ENCODE measurements at places on chromosomes 7 and 10.
A peak's percentile ranks its signal among the peaks of the same experiment; 100 is the strongest.

DNA sequence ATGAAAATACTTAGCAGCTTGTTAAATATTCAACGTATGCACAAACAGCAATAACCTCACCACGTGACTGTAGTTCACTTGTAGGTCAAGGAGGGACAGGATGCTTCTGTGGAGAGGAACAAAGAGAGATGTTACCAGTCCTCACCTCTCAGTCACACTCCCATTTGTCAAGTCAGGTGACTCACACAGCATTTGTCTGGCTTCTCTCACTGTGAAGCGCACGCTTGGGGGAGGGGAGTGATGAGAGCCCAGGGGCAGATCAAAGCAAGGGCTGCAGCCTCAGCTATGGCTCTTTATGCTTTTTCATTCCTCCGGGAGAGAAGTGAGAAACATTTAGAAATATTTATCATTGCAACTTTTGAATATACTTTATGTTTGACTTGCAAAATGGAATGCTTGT is 2.9 kb upstream of the RBM20 start:
- DNase-seq, result no peak

DNA sequence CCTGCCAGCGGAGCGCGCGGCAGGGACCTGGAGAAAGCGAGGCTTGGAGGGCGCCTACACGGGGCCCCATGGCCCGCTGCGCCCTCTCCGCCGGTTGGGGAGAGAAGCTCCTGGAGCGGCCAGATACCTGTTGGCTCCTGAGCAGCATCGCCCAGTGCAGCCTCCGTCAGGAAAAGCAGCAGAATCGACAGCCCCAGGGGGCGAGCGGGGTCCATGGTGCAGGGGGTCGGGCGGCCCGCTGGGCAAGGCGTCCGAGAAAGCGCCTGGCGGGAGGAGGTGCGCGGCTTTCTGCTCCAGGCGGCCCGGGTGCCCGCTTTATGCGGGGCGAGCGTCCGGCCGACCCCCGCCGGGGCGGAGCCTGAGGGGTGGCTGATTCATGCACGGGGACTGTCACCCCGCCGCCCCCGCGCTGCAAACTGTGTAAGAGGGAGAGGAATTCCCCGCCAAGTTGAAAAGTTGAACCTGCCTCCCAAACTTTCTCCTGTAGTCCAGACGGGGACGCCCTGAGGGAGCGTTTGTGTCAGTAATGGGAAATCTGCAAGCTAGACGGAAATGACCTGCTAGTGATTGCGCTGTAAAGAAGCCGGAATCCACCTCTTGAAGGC is at the start of gene TFPI2:
Gene TFPI2, minus strand, starts transcription at position 290 of the 605 bp plus-strand sequence. Its CDS starts 75 bp downstream, at position 215.
- DNase-seq, result peak; percentile 67

DNA sequence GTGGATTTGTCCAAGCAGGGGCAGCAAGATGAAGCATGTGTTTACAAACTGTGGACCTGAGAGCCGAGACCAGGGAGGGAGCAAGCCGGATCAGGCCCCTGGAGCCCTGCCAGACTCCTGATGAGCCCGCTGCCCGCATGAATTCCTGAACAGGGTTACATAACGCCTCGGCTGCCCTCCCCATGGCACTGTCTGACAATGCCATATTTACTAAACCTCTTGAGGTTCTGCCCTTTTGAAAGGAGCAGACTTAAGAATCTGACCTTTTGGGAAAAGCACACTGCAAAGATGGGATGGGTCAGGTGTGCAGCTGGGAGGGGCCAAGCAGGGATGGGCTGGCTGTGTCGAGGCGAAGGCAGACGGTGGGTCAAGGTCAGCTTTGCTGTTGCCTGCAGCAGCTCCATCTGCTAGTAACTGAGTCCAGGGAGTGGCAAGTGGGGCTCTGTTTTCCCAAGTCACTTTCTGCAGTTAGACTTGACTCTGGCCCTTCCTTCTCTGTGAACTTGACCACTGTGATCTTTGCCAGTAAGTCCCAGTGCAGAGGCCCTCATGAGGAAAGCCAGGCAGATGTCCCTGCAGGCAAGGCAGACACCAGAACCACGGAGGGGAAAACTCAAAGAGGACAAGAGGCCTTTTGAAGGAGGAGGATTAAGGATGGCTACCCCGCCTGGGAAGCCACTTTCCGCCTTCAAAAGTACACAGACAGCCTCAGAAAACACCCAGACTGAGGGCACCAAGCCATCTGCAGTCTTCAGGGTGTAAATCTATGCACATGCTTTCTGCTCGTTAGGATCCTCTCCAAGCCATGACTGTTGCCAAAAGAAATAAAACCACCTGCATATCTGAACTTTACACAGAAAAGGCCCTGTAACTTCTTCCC is 175.8 kb downstream of the TNS3 start:
- no peak for DNase-seq

GRCh38 chr10:32142646-32143045 is 86.4 kb upstream of the KIF5B start:
- peak; percentile 60 for DNase-seq

DNA sequence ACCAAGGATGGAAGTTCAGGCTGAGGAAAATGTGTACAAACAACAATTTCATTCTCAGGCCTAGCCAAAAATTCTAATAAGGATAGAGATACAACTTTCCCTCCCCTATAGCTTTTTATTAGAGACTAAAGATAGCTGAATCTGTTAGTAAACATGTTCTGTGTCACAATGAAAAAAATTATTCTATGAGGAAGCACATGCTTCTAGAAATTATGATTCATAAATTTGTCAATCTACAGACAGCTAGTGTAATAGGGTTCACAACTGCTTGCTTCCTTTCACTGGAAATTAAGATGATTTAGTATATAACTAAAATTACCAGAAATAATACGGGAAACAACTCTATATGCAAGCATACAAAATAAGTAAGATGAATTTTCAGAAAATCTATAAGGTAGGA is 56.6 kb downstream of the CCDC3 start:
- no peak for DNase-seq

- DNase-seq, result peak; percentile 75
Observed at GRCh38 chr7:91299952-91300775, 35.9 kb downstream of the FZD1 start.
